ENCODE measurements at places on chromosomes 12 and 14.

DNA sequence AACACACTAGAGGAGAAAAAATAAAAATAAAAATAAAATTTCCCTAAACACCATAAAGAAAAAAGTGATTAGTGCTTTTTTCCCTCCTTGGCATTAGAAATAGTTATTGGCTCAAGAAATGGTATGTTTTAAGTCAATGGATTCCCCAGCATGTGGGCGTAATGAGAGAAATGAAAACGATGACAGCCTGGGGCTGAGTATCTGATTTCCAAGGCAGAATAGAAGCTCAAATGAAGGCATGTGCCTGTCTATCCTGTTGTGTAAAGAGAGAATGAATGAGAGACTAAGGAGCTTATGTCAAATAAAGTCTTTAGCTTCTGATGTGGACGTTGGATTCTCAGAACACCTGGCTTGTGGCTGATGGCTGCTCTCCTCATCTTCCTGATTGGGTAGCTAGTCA lies 1408.4 kb upstream of the TMEM132C start:
- no peaks in the 10 kb centered on the region for H3K4me1 ChIP-seq
- no peaks in the 10 kb centered on the region for H3K27me3 ChIP-seq
- H3K27ac ChIP-seq: no peak overlapping the region
- no peak overlapping the region for H3K4me3 ChIP-seq

GRCh38 chr12:129237881-129238280 lies 384.6 kb downstream of the GLT1D1 start:
- no peaks in the 10 kb centered on the region for H3K36me3 ChIP-seq
- no peaks in the 10 kb centered on the region for H3K4me1 ChIP-seq
- H3K27ac ChIP-seq: no peak overlapping the region
- H3K27me3 ChIP-seq: no peaks in the 10 kb centered on the region

- no peaks in the 10 kb centered on the region for H3K27me3 ChIP-seq
- no peaks in the 10 kb centered on the region for H3K4me1 ChIP-seq
- H3K36me3 ChIP-seq: no peaks in the 10 kb centered on the region
- no peak for DNase-seq
Measured at GRCh38 chr14:104239861-104240301, 101.5 kb downstream of the KIF26A start.

GRCh38 chr14:25011095-25011494 lies 38.9 kb downstream of the STXBP6 start:
- DNase-seq: peak; percentile 13
- no peak overlapping the region for H3K4me3 ChIP-seq
- H3K27me3 ChIP-seq: no peaks in the 10 kb centered on the region
- H3K4me1 ChIP-seq: peaks cover 36% of the 10 kb centered on the region

- no peak overlapping the region for H3K27ac ChIP-seq
- no peaks in the 10 kb centered on the region for H3K27me3 ChIP-seq
- no peak overlapping the region for H3K4me3 ChIP-seq
Measured at GRCh38 chr12:28415755-28416154, 225.5 kb downstream of the CCDC91 start.

DNA sequence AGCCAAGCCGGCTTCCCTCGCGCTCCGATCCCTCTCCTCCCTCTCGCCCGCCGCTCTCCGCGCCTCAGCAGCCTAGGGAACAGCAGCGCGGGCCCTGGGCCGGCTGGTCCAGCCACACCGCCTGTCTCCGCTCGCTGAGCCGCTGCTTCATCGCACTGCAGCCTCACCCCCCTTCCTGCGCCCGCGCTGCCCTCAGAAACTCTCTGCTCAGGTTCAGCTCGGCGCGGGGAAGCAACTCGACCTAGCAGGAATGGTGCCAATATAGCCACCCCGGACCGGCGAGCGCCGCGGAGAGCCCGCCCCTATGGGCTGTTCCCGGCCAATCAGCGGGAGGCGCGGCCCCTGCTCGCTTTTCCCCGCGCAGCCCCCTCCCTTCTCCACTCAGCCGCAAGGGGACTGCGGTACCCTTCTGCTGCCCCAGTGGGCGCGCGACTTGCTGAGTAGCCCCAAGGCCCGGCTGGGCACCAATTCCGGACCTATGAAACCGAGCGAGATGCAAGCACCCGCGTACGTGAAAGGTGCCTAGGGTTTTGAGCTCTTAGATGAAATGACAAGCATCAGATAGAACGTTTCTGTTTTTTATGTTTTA lies at the start of gene ADAMTS20:
Gene ADAMTS20 (minus strand): TSS at position 233 of the 589 bp plus-strand sequence. CDS start 282 bp downstream, outside the sequence.
- peaks cover 27% of the 10 kb centered on the region for H3K27me3 ChIP-seq
- H3K27ac ChIP-seq: no peak within 1 kb of the TSS
- no peaks in the 10 kb centered on the region for H3K36me3 ChIP-seq
- no peak for DNase-seq
- H3K4me1 ChIP-seq: no peaks in the 10 kb centered on the region
- no peak within 1 kb of the TSS for H3K4me3 ChIP-seq

- H3K4me1 ChIP-seq: peaks cover 34% of the 10 kb centered on the region
- no peaks in the 10 kb centered on the region for H3K36me3 ChIP-seq
- no peaks in the 10 kb centered on the region for H3K27me3 ChIP-seq
- peak overlapping the region; percentile 41 for H3K27ac ChIP-seq
- no peak for DNase-seq
- H3K4me3 ChIP-seq: no peak overlapping the region
Measured at GRCh38 chr14:61461808-61462275, 140.5 kb downstream of the PRKCH start.

GRCh38 chr14:60656686-60657455 lies 7.6 kb upstream of the SIX1 start:
- no peaks in the 10 kb centered on the region for H3K36me3 ChIP-seq
- H3K27ac ChIP-seq: no peak overlapping the region
- no peak for DNase-seq
- peaks cover 11% of the 10 kb centered on the region for H3K4me1 ChIP-seq

- no peaks in the 10 kb centered on the region for H3K27me3 ChIP-seq
- no peak overlapping the region for H3K4me3 ChIP-seq
- H3K27ac ChIP-seq: no peak overlapping the region
- no peak for DNase-seq
- H3K4me1 ChIP-seq: peaks cover 4% of the 10 kb centered on the region
- H3K36me3 ChIP-seq: peaks cover 8% of the 10 kb centered on the region
Measured at GRCh38 chr14:101854366-101854765, 92.9 kb downstream of the PPP2R5C start.

DNA sequence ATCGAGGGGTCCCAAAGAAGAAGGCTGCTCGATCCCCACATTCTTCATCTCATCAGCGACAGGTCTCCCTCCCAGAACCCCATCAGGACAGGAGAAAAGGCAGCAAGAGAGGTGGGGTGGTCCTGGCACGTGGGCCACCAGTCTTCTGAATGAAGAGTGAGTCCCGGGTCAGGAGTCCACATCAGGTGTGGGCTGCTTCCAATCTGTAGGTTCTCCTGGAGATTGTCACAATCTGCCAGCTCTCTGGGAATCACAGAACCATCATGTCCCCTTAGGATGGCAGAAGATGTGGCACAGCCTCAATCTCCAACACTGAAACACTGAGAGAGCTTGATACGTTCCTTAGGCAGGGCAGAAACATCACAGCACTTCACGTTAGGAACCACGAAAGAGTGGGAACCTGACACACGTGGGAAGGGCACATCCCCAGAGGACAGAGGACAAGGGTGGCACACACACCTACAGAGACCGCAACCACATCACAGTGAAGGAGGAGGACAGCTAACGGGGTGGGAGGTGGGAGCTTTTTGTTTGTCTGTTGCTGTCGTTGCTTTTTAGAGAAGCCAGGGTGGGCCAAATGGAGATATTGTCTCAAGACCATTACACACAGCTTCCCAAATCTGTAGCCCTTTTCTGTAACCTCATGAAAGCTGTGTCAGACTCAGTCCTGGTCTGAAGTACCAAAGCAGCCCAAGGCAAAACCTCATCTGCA lies 284.5 kb downstream of the DPF3 start:
- no peaks in the 10 kb centered on the region for H3K27me3 ChIP-seq
- peaks cover 19% of the 10 kb centered on the region for H3K4me1 ChIP-seq
- DNase-seq: no peak
- H3K36me3 ChIP-seq: no peaks in the 10 kb centered on the region

GRCh38 chr12:84641940-84642545 lies 270.6 kb downstream of the SLC6A15 start:
- H3K4me3 ChIP-seq: no peak overlapping the region
- H3K36me3 ChIP-seq: no peaks in the 10 kb centered on the region
- H3K27me3 ChIP-seq: no peaks in the 10 kb centered on the region

DNA sequence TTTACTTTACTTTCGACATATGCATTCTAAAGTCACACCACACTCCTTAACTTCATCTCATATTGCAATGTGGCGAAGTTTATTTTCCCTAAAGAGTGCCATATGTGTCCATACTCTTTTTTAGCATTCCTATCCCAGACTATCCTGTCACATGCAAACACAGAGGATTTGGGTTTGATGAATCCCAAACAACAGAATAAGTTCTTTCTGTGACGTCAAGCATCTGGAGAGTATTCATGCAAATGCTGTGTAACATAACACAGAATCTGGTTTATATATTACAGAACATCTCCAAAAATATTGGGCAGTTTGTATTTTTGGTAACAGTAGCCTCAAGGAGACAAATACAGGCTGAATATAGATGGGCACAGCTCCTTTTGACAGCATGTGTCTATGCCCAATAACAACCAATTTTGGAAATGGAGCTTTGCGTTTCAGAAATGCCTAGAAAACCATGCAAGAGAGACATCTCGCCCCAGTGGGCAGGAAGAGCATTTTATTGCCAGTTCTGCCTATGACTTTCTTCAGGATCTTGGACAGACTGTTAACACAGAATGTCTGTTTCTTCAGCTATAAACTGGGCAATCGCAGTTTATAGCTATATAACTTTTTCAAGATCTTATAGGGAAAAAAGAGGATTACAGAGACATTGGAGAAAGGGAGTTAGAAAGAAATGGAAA lies 190.8 kb downstream of the ADAMTS20 start:
- no peaks in the 10 kb centered on the region for H3K36me3 ChIP-seq
- H3K27ac ChIP-seq: no peak overlapping the region
- DNase-seq: no peak
- H3K4me1 ChIP-seq: no peaks in the 10 kb centered on the region

All from keratinocyte (primary cell).